Skin of body (tissue), 3 donors: ENCODE measurements at places on chromosomes 12 and 14.

DNA sequence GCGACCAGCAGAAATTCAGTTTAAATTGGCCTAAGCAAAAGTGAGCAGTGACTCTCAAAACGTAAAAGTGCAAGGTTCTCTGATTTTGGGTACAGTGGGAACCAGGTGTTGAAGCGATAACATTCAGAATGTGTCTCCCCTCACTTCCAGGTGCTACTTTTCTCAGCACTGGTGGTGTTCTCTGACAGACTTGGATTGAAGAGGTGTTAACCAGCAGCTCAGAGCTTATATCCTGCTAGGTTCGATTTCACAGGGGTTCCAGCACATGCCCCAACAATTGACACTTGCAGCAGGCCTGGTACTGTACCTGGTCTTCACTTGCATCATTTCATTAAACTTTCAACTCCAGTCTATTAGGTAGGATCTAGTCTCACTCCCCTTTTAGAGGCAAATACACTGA, 680.2 kb downstream of the VRK1 start:
- DNase-seq: no peak

- no peak for DNase-seq
Measured at GRCh38 chr14:98692832-98693231, 579.2 kb downstream of the BCL11B start.

DNA sequence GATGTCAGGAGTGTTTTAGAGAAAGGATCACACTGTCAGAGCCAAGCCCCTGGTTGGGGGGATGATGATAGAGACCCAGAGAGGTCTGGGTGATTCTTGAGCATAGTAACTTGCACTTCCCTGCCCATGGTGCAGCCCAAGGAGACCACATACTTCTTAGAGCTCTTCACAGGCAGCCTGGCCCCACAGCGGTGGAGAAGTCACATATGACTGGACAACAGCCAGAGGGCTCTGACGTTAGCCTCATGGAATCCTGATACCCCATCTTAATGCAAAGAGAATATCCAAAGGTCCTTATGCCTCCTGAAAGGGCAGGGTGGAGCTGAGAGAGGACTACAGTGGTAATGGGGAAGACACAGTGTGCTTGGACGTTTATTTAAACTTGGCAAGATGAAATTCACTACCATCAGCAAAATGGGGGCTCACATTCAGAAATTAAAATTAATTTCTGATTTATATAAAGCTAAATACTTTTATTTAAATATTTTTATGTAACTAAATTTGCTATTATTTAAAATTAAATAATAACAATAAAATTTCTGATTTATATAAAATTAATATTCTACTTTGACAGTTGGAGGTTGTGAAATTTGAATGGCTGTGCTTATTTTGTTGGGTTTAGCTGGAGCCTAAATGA, 131.3 kb downstream of the KTN1 start:
- no peak for DNase-seq

DNA sequence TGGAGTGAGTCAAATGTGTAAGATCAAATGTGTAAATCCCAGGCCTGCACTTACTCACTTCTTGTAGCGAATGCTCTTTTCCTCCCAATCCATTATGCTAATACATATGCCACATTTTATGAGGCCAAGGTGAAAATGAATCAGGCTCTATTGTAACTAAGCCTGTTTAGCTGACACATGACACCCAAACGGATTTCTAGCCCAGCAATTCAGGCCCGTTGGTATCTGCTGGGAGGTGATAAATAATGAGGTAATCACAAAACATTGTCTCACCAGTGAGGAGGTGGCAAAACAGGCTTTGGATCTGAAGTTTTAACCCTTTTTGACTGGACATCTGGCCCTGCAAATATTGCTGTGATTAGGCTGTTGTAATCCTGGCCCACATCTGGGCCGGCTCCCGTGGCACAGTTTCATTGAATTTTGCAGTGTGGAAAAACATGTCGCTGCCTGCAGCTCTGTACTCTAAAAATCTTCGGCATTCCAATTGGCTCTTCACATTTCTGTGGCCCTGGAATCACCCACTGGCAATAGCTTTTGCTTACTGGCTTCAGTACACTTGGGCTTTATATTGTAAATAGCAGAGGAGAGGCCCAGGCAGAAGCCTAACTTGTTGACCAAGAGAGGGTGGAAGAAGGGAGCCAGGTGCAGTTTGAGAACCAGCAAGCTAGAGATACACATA, 106.1 kb downstream of the PAX9 start:
- DNase-seq: no peak

GRCh38 chr12:26164118-26164517, 31.3 kb upstream of the SSPN start:
- DNase-seq: no peak

GRCh38 chr12:114681116-114681871, 2.7 kb downstream of the TBX3 start:
- no peak for DNase-seq

DNA sequence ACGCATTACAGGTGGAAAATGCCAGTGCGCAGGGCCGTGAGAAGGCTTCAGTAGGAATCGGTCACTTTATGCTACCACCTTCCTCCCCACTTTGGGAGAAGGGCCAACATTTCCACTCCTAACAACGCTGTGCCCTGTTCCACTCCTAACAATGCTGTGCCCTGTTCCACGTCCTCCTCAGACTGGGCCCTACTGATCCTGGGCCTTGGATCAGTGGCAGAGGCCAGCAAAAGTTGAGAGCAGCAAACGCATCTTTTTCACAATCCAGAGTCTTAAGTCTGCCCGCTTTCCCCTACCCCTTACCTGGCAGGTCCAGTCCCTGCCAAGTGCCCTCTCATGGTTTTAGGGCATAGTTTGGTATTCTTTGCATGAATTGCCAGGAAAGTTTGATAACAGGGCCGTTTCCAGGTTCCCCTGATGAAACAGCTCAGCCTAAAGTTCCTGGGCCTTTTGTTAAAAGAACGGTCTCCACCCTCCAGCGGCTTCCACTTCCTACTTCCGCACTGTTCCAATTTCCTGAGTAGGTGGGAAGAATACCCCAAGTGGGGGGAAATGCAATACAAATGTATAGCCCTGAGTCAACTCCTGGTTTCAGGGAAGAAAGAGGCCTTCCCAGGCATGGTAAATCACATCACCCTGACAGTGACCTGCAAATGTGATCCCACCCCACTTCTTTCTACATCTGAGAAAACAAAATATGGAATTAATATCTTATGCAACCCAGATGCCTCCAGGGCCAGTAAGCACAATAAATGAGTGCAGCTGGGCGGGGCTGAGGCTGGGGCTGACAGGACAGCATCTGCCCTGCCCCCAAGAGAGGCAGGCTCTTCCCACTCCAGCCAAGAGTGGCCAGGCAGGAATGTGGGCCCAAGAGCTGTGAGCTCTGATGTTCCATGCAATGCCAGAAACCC, 15.0 kb downstream of the KCTD10 start:
- peak; percentile 84 for DNase-seq

GRCh38 chr14:93207468-93208308, 632 bp downstream of the UBR7 start:
- peak; percentile 14 for DNase-seq

DNA sequence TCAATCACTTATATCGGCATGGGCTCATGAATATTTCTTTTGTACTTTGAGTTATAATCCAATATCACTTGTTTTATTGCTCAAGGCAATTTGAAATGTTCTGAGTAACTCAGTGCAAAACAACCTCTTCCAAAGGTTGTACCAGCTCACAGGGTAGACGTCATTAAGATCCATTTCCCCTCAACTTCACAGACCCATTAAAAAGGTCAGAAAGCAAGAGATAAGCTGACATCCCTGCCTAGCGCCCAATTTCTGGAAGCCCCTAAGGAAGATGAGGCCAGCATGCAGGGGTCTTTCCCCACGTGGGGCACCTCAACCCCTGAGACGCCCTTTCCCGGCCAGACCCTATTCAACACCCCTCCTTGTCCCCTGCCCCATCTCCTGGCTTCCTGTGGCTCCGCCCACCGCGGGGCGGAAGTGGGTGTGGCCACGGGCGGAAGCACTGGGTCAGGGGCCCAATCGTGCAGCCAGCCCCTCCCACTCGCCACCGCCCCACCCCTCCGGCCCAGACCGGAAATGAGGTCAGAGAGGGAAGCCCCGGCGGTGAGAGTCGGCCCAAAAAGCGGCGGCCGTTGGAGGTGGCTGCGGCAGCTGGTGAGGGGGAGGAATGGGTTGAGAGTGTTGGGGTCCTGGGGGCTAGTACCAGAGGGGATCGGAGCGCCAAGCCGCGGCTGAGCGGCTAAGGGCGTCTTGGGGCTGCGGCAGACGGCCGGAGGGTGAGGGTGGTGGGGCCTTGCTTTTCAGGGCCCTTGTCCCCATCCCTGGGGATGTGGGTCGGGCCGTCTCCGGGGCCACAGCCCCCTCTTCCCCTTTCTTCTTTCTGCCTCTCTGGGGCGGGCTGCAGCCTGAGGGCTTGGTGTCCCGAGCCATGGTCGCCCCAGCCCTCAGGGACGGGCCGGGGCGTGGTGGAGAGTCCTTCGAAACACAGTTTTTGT, at the start of gene GPATCH2L:
GPATCH2L (plus strand) TSS at position 525 of the 935 bp plus-strand sequence. CDS start 2,442 bp downstream, outside the sequence.
- DNase-seq: peak; percentile 83

DNA sequence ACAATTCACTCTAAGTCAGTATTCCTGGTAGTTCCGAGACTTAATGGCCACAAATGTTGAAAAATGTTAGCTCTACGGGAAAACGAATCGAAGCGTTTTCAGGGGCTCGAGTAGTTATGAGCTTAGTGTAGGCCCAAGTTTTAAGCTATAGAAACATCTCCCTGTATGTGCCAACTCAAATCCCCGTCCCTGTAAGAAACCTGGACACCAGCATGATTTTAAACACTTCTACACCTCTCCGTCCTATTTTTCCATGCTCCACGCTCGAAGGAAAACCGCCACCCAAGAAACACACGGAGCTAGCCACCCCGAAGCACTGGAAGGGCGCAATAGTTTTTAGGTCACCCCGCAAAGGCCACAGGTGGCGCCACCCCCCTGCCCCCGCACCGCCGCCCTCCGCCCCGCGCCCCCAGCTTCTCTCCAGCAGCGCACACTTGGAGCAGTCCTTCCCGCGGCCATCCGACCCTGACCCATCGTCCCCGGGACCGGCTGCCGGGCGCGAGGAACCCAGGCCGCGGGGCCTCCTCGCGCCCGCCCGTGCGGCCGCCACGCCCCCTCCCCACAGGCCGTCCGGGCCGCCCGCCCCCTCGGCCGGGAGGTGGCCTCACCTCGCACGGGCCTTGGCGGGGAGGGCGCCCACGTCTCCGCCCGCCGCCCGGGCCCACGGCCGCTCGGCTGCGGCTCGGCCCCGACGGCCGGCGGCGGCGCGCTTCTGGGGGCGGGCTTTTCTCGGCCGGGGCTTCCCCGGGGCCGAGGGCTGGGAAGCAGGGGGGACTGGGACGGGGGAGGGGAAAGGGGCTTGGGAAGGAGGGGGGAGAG, 522 bp downstream of the R3HDM2 start:
- DNase-seq: peak; percentile 61

DNA sequence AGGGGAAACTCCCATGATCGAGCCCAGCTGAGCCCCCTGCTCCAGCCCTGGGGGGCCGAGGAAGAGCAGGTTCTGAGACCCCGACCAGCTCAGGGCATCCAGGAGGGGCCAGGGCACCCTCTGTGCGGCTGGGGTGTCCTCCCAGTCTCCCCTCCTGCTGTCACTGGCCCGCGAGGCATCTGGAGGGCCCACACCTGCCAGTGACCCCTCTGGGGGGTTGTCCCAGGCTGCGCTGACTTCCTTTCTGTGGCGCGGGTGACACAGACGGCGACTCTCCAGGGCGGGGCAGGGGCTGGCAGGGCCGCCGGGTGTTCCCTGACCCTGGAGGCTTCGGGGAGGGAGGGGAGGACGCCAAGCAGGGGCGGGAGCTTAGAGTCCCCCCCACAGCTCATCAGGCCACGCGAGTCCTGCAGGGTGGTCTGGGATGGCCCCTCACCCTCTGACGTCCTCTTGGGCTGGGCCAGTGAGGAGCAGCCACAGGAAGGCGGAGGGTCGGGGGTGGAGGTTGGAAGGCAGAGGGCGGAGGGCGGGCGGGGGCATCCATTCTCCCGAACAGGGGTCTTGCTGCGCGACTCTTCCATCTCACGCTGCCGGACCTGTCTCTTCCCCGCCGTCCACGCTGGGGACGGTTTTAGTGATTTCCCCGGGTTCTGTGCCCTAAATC, 38.6 kb upstream of the FBRSL1 start:
- DNase-seq: no peak

DNA sequence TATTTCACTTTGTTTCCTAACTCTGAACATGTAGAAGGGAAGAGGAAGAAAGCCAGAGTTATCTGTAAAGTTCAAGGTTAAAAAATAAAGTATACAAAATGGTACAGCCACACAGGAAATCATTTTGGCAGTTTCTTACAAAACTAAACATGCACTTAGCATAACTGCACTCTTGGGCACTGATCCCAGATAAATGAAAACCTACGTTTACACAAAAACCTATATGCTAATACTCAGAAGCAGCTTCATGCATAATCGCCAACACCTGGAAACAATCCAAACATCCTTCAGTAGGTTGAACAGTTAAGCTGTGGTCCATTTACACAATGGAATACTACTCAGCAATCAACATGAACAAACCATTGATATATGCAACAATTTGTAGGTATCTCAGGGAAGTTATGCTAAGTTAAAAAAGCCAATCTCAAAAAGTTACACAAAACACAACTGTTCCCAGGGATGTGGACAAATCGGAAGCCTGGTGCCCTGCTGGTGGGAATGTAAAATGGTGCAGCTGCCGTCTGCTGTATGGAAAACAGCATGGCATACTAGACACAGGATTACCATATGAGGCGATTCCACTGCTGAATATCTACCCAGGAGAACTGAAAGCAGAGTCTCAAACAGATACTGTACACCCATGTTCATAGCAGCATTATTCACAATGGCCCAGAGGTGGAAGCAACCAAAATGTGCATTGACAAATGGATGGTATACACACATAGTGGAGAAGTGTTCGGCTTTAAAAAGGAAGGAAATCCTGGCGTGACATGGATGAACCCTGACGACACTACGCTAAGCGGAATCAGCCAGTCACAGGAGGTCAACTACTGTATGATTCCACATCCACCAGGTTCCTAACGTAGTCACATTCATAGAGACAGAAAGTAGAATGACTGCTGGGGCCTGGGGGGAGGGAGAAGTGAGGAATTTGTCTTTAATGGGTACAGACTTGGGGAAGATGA, 37.7 kb downstream of the NRDE2 start:
- no peak for DNase-seq

GRCh38 chr14:53896726-53897125, 59.9 kb downstream of the BMP4 start:
- DNase-seq: peak; percentile 95

- DNase-seq: no peak
Measured at GRCh38 chr12:132380641-132381040, 51.3 kb upstream of the GALNT9 start.
